ENCODE measurements at places on chromosomes 2 and 18.

GRCh38 chr2:30178618-30179434 lies 32.0 kb downstream of the YPEL5 start:
- DNase-seq: peak; percentile 86

GRCh38 chr2:158049129-158049855 lies 52.4 kb upstream of the UPP2 start:
- DNase-seq: no peak

- DNase-seq: no peak
These were observed 1.7 kb downstream of the MYCN start for GRCh38 chr2:15941871-15942710.

- no peak for DNase-seq
These were observed 104.3 kb upstream of the LINC00305 start for GRCh38 chr18:64253222-64253621.

DNA sequence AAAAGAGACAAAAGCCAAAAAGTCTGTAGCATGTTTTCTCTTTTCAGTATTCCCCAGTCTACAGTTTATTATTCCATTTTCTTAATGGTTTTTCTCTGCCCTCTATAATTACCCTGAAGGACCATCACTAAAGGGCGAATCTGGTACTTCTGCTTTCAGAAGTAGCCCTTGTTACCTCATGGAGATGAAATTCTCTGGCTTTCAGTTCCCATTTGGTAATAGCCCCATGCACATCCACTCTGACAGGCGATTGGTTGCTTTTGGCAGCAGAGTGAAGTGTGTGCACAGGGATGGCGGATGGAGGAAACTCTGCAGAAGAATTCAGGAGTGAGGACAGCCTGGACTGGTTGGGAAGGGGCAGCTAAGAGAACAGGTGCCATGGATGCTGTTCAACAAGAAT lies 66.3 kb upstream of the NABP1 start:
- DNase-seq: no peak
